CD4-positive, alpha-beta T cell treated with Interleukin-21 for 1 hour (primary cell): ENCODE measurements at places on chromosomes 1 and 21.

DNA sequence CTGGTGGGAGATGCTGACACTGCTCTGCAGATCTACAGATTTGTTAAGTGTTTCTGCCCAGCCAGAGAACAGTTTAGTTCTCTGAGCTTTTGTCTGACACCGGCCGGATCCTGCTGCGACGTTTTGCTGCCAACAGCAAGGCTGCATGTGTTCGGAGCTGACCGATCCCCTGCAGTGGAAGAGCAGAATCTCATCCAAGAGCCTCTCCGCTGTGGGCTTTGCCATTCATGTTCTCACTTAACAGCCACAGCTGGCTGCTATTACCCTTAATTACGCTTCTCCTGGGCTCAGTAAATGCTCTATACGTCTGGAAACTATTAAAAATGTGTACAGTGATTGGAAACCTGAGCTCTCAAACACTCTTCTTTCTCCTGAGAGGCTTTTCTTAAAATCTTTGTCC is 105.3 kb downstream of the BCAR3 start:
- no peak for DNase-seq

DNA sequence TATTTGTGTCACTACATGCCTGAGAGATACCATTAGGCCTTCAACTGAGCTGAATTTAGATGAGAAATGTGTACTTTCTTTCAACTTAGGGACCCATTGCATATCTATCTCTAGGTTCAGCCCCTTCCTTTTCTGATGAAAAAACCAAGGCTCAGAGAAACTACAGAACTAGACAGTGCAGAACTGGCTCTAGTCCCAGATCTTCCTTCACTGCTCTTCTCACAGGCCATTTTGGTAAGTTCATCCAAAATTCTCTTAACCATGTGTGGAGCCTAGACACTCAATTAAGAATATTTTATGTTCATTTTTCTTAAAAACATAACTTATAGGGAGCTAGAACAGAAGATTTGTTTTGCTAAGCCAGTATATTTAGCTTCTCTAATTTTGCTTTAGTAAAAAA is 128.9 kb downstream of the ASTN1 start:
- no peak for DNase-seq

DNA sequence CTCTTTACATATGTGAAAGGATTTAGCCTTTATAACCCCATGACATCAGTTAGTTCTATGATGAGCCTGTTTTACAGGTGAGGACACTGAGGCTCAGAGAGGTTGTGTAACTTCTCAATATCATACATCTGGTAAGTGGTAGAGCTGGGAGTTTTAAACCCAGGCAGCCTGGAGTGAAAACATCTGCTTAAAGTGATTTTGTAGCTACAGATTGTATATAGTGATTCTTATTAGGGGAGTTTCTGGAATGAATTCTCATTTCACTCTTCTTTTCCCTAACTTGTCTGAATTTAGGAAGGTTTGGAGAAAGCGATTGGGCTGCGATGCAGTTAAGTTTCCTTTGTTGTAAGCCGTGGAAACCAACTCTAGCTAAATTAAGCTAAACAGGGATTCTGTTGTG is 175.6 kb downstream of the CAMTA1 start:
- no peak for DNase-seq

GRCh38 chr1:62439652-62440371 is 3.0 kb downstream of the USP1 start:
- no peak for DNase-seq

GRCh38 chr1:43799656-43800635 is 92.6 kb downstream of the ST3GAL3 start:
- DNase-seq = no peak
